Epithelial cell of proximal tubule (primary cell): ENCODE measurements at places on chromosomes 7 and 10.

DNA sequence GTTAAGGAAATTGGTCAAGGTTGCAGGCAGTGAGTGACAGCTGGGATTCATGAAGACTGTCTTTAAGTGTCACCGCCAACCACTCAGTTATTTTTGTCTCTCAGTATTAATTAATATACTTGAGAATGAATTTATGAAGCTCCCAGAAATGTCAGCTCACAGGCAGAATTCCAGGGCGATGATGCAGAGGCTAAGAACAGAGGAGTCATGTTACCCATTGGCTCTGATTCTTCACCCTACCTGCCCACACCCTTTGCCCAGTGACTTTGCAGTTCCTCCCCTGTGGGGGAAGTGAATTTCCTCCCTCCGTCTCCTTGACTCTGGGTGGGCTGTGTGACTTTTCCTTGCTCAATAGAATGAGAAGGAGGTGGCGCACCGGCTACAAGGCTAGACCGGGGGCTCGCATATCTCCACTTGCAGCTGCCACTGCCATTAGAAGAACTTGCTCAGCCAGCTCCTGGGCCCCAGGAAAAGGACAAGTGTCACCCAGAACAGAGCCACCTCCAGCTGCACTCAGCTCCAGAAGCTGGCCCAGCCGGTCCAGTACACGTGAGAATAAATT lies 157.1 kb upstream of the PRKCQ start:
- DNase-seq = peak; percentile 52

GRCh38 chr7:116339564-116339963 lies 129.2 kb downstream of the TES start:
- DNase-seq = no peak

GRCh38 chr10:1184541-1185430 lies 128.6 kb downstream of the WDR37 start:
- no peak for DNase-seq

GRCh38 chr7:74325210-74325565 lies 36.0 kb downstream of the CLIP2 start:
- DNase-seq = no peak

DNA sequence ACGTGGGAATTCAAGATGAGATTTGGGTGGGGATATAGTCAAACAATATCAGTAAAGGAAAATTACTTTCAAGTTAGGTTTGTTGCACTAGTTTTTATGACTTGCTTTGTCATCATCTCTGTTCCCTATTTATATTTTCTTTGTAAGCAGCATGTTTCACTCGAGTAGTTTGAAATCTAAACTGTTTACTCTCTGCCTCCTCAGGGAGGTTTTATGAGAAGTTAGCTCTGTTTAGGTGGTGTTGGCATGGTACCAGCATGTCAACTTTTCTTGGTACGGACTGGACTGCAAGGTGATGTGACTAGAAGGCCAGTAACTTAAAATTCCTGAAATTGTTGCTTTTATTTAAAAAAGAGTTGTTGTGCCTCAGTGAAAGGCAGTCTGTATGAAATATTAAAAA lies 59.2 kb upstream of the MTPN start:
- DNase-seq = no peak

- no peak for DNase-seq
These were observed 115.6 kb downstream of the ATXN7L1 start for GRCh38 chr7:105760551-105761447.

DNA sequence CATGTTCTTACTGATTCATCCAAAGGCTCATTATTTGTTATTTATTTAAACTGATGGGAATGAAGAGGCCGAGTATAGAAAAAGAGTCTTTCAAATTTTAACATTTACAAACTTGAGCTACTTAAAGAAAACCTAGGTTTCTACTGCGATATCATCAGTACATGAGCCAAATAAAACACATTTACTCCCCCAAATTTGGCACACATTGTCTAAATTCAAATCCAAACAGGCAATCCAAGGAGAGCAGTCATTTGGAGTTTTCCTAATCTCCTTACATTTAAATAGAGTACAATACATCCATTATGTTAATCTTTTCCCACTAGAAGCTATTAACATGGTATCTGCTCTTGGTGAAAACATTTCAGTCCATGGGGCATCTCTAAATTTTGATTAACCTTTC lies 2.2 kb downstream of the NMT2 start:
- no peak for DNase-seq

GRCh38 chr7:13041368-13041988 lies 354.0 kb downstream of the ARL4A start:
- DNase-seq = no peak

GRCh38 chr10:121357401-121357800 lies 240.8 kb downstream of the FGFR2 start:
- peak; percentile 37 for DNase-seq

DNA sequence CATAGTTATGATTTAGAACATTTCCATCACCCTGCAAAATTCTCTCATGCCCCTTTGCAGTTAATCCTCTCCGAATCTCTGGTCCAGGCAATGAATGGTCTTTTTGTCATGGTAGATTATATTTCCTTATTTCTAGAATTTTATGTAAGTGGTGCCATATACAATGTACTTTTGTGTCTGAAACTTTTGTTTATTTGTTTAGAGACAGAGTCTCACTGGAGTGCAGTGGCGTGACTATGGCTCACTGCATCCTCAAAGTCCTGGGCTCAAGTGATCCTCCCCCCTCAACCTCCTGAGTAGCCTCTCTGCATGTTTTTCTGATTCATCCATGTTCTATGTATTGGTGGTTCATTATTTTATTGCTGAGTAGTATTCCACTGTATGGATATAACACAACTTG lies 23.2 kb upstream of the PDK4 start:
- no peak for DNase-seq

DNA sequence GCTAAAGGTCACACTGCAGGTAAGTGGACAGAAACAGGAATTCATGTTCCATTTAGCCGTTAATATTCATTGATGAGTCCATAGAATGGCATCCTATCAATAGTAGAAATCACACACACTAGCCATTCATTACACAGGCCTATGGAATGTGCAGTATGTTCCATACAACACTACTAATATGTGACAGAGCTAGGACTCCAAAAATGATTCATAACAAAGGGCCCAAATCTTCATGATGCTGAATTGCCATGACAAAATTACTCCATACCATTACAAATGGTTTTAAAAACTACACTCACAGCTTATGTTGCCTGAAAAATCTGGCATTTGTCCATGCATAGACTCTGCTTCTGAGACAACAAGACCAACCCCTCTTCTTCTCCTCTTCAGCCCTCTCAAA lies 549.1 kb downstream of the XPNPEP1 start:
- no peak for DNase-seq

- no peak for DNase-seq
These were observed 8.5 kb downstream of the CPED1 start for GRCh38 chr7:120996988-120997345.

- DNase-seq = peak; percentile 16
These were observed 14.5 kb downstream of the WNT16 start for GRCh38 chr7:121343302-121343701.

- no peak for DNase-seq
These were observed 183.3 kb downstream of the JCAD start for GRCh38 chr10:29876008-29876555.

DNA sequence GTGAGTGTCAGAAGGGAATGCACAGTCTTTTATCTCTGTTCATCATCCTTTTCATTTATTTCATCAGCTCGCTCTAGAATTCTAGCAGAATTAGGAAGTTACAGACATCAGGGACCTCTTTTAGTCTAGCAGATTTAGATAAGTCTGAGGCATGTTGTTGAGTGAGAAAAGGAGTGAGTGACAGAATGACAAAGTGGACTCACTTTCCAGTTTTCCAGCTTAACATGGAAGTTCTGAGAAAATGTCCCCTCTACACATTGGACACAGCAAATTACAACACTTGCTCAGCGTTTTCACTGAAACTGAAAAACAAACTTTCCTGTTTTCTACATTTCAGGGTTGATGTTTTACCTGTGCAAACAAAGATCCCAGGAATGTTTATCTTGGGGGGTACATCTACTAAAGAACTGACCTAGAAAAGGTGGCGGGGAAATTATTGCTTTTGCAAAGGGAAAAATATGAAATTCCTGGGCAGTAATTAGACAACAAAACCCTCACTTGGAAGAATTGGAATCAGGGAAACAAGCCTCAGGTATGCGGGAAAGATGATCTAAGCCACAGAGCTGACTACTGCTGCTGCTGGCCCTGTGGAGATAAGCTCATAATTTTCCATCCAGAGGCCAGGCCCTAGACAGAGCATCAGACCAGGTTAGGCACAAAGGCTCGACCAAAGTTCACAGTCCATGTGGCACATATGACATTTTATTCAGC lies 14.6 kb upstream of the CYP3A5 start:
- DNase-seq = no peak

DNA sequence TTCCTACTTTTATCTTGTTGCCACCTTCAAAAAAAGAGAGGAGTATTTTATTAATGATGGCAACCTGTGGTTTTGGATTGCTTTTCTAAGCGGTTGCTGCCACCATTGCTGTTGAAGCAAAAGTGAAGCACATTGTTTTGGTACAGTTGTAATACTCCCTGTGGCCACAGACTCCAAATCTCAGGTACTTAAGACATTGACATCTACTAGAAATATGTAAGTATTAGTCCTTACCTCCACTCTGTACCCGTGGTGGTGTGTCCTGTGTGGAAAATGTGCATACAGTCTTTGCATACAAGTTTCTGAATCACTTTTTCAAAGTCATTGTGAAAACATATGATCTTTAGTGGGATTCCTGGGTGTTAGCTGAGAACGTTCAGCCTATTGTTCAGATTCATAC lies 85.7 kb downstream of the ANLN start:
- DNase-seq = no peak

GRCh38 chr10:89351780-89352597 lies 24.2 kb downstream of the IFIT3 start:
- DNase-seq = peak; percentile 95

DNA sequence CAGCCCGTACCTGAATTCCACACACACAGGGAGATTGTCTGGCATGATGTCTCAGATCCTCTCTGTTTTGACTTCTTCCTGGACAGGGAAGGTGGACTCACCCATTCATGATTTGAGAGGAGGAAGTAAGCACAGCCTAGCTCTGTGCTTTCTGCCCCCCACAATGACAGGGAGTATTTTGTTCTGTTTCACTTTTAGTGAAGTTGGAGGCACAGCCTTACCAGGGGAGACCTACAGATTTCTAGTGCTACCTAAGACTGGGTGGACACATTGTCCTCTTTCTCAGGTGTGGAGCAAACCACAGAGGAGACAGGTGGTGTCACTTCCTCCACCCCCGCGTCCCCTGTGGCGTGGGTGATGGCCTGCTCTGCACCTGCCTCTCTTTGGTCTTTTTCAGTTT lies 408.6 kb upstream of the PFKP start:
- DNase-seq = no peak

GRCh38 chr10:6279540-6280267 lies 77.0 kb downstream of the PFKFB3 start:
- DNase-seq = peak; percentile 96

DNA sequence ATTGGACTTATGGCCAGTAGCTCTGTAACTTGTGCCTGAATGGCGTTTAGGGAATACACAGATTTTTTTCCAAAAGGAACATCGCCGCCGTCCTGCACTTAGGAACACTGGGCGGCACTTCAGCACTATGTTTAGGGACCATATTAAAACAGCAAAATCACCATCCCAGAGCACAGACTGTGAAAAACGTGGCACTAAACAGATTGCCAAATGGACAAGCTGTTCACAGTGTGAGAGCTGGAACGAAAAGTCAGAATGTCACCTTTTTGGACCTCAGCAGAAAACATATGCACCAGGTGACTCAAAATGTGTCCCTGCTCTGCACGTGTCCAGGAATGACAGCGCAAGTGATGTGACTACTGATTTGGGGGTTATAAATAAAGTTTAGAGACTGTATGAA lies 87.9 kb downstream of the ODAD2 start:
- no peak for DNase-seq

DNA sequence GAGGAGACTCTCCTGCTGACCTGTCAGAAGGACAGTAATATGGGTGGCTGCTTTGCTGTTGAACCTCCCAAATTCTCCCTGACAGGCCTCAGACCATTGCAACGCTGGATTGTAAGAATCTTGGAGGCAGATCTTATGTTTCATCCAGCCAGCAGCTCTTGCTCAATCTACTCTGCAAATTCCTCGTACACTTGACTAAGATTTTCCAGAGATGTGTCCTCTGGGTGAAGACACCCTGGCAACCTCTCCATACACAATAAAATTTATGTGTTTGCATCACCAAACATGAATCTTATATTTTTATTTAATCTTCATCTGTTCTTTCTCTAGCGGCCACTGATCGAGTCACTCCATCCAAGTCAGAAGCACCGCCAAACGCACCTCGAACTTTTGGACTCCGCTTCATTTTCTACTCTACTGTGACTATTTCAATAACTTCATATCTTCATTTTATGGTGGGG lies 623.1 kb downstream of the ACTR3B start:
- no peak for DNase-seq

- no peak for DNase-seq
These were observed 9.3 kb downstream of the FXYD4 start for GRCh38 chr10:43380610-43381222.

GRCh38 chr10:14477408-14477710 lies 146.6 kb upstream of the FRMD4A start:
- DNase-seq = no peak

- DNase-seq = peak; percentile 100
These were observed 116.2 kb upstream of the LAMB4 start for GRCh38 chr7:108246227-108246837.

GRCh38 chr10:29377333-29377961 lies 88.6 kb downstream of the LYZL1 start:
- DNase-seq = no peak

DNA sequence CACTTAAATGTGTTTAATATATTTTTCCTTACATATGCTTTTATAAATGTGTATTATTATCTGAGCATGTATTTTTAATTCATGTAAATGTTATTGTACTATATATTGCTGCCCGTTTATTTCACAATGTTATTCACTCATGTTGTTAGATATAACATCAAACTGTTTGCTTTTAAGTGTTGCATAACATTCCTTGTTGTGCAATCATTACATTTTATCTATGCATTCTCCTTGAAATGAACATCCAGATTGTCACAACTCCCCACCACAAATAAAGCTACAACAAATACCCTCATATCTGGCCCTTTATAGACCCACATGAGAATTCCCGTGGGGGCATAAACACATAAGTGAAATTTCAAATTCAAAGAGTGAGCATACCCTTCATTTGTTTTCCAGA lies 264.2 kb downstream of the HPSE2 start:
- DNase-seq = no peak

GRCh38 chr7:105648561-105649401 lies 67.5 kb upstream of the EFCAB10 start:
- DNase-seq = no peak

DNA sequence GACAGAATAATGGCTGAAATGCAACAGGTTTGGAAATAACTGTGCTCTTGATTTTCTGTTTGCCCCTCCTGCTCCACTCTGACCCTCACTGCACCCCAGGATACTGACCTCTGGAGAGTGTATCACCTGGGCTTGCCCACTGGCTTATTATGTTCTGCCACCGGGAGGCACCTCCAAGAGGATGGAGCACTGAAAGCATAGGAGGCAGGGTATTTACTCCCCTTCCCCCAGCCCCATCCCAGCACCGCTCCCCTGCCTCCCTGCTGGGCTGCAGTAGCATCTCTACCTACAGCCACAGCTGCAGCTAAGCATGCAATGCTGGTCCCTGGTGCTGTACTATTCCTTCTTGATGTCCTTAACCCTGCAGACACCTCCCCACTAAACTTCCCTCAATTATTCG lies 26.4 kb downstream of the RAB11FIP2 start:
- no peak for DNase-seq

GRCh38 chr7:33882040-33882837 lies 23.1 kb upstream of the BMPER start:
- no peak for DNase-seq
